ENCODE measurements at places on chromosomes 3 and 15.

GRCh38 chr3:26237036-26237682 lies 385.4 kb upstream of the LRRC3B start:
- no peak for DNase-seq

GRCh38 chr15:59371458-59372351 lies 966 bp downstream of the MYO1E start:
- no peak for DNase-seq

DNA sequence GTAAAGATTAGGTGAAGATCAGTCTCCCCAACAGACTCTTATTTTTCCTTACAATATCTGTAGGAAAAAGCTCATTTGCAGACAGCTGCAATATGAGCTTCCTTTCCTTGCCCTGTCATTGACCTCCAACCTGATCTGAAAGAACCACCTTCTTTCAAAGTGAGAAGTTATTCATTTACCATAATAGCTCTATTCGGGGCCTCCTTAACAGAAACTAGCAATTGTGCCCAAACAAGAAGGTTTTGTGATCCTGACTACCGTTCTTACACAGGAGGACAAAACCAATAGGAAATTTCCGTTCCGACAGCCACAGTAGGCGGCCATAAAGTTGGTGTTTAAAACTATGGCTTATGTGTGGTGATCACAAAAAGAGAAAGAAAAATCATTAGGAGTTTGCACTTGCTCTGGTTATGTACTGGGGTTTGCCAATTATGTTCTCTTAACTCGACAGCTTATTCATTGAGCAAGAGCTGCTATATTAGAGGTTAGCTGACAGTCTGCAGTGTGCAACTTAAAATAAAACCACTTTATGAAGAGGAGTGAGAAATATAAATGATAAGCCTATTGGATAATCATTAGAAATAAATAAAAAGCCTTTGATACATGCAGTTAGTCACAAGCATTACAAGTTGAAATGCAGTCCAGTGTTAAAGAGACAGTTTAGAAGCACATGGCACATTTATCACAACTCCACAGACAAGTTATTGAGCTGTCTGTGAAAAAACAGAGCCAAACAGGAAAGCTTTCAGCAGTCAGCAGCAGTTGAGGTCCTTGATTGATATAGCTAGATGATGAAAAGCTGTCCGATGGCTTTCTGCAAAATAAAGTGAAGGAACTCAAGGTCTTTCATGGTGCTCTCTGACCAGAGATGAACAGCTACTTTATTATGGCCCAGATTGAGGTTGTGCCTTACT lies 199.8 kb downstream of the WDR72 start:
- DNase-seq = no peak

- DNase-seq = no peak
Observed at GRCh38 chr3:186986816-186987215, 56.5 kb downstream of the ST6GAL1 start.

GRCh38 chr15:85793641-85794597 lies 806 bp downstream of the KLHL25 start:
- no peak for DNase-seq

DNA sequence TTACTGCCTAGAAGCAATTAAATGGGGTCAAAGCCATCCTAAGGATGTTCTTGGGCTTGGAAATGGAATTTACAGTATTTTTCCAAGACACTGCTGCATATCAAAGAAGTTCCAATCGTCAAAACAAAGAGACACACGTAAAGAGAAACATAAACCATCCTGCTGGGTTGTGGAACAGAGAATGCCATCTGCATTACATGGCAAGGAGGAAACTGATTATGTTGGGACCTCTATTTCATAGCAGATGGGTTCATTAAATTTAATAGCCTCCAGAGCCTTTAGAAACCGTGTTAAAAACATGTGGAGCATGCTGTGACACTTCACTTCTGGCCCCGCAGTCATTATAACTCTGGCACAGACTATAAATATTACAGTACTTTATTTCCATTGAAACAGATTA lies 154.6 kb downstream of the LRTM1 start:
- no peak for DNase-seq

DNA sequence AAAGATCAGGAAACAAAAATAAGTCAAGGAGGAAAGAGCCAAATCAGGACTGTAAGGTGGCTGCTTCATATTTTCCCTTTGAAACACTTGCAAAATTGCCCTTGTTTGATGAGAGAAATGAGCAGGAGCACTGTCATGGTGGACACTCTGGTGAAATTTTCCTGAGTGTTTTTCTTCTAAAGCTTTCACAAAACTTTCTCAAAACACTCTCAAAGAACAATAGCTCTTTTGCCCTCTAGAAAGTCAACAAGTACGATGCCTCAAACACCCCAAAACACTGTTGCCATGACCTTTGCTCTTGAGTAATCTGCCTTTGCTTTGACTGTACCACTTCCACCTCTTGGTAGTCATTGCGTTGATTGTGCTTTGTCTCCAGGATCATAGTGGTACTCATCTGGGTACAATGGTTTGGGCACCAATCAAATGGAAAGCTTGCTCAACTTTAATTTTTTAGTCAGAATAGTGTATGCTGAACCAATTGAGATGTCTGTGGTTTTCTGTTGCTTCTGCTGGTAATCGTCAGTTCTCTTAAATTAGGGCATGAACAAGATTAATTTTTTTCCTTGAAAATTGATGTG lies 13.2 kb upstream of the MITF start:
- no peak for DNase-seq

DNA sequence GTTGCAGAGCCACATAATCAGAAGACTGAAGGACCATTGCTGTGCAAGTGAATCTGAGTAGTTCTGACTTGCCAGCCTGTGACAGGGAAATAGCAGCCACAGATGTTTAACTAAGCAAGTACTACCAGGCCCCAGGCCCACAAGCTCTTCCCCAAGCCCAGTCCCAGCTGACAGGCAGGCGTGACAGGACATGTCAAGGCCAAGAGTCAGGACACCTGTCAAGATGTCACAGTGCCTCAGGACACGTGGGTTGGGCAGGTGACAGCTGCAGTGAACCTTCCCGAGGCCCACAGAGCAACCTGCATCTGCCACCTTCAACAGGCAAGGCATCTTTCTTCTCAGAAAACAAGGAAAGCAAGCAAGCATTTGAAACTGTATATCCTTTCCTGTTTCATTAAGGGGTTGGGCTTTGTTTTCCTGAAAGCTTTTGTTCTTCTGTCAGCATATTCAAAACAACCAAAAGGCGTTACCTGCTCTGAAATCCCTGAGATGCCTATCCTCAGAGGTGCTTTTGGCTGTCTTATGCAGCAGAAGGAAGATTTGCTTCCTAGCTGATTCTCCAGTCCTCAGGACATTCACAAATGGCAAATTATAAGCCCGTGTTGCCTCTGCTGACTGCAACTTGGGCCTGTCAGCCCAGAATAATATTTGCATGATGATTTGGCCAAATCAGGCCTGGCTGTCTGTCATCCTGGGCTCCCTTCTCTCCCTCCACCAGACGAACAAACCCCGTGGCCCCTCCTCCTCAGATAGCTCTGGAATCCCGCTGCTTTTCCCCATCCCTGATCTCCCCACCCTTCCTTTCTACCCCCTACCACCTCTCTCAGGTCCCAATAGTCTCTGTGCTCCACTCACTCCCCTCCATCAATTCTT lies 171.8 kb upstream of the WNT5A start:
- DNase-seq = no peak

GRCh38 chr3:10140996-10141546 lies 507 bp upstream of the VHL start:
- DNase-seq = no peak

GRCh38 chr15:100762913-100763834 lies 116.5 kb upstream of the ALDH1A3 start:
- DNase-seq = no peak

- no peak for DNase-seq
Observed at GRCh38 chr3:123807820-123808219, 76.3 kb downstream of the MYLK start.

DNA sequence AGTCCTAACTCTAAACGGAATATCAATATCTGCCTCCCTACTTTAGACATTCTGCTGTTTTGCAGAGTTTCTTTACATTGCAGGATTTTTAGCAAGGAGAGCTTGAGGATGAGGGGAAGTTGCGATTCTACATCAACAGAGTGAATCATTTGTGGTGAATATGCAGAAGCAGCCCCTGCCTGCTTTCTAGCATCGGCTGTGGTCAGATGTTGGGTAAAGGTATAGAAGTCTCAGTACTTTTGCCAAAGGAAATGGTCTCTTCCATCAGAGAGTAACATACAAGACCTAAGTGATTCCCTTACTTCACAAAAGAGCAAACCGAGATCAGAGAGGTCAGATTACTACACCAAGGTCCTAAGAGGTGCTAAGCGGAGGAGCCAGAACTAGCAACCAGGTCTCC lies 15.2 kb downstream of the ST3GAL6 start:
- no peak for DNase-seq

GRCh38 chr15:62254137-62254934 lies 89.3 kb upstream of the C2CD4B start:
- no peak for DNase-seq

- no peak for DNase-seq
Observed at GRCh38 chr15:34795267-34796081, at the start of gene ACTC1. Gene ACTC1 (minus strand): TSS chr15:34795549. CDS start chr15:34794808, 741 bp downstream.

- no peak for DNase-seq
Observed at GRCh38 chr3:7734456-7734855, 767.2 kb upstream of the LMCD1 start.

GRCh38 chr3:165389064-165389463 lies 192.9 kb upstream of the SLITRK3 start:
- no peak for DNase-seq

- DNase-seq = no peak
Observed at GRCh38 chr3:170002879-170003278, 34.9 kb upstream of the GPR160 start.

DNA sequence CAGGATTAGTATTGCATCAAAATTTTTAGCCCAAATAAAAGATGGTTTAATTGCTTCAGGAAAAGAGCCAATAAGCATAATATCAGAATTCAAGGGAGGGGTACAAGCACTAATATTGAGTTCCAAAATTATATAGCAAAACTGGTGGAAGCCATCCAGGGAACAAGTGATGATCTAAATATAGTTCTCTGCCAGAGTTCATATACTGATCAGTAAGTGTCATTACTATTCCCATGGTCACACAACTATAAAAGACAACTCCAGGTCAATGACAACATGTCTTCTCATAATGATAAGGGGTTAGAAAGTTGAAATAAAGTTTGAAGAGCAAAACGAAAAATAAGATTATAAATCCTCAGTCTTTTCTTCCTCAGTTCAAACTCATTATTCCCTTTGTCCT lies 57.4 kb downstream of the ZNF280D start:
- no peak for DNase-seq

DNA sequence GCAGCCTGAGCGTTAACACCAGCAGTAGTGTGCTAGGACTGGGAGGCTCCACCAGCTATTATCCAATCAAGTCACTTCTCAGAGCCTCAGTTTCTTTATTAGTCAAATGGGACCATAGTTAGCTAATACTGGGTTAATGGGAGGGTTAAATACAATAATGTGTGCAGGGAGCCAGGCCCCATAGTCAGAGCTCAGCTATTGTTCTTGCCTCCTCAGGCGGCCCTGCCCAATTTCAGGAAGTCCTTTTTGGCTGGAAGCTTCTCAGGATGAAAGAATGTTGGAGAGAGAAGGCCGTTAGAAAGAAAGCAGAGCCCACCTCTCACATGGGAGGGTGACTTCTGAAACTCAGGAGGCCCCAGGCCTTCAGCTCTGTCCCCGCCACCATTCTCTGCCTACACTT lies 39.5 kb upstream of the SMAD6 start:
- no peak for DNase-seq

DNA sequence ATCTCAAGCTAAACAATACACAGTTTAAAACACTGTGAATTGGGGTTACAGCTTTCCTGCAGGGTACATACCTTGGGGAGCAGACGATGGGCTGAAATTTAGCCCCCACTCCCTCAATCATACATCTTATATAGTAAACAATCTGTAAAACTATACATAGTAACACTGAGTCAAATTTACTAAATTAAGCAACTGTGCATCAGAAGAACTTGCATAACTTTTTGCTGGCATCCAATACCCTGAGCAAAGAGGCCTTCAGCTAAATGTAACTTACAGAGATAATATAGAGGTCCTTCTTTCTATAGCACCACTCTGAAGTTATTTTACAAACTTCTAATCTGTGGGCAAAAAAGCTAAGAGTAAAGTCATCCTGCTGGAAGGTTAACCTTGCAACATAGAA lies 603.6 kb upstream of the TGFBR2 start:
- no peak for DNase-seq

GRCh38 chr3:81451611-81452010 lies 309.8 kb downstream of the GBE1 start:
- no peak for DNase-seq

DNA sequence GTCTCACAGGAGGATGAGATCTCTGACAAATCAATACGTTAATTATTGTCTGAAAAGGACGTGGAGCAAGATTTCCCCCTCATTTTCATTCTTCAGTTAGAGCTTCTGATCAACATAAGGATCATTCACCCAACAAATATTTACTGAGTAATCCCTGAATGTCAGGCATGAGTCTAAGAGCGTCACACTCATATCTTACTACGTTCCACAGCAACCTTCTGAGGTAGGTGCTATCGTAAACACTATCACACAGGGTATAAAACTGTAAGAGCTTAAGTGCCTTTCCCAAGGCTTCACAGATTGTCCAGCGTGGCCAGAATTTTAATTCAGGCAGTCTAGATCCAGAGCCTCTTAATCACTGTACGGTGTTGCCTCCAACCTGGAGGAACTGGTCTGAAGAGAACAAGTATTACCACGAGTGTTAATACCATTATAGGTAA lies 10.6 kb upstream of the TM4SF1 start:
- no peak for DNase-seq

GRCh38 chr3:184005941-184006507 lies 11.7 kb downstream of the ABCC5 start:
- no peak for DNase-seq

- DNase-seq = no peak
Observed at GRCh38 chr3:14258906-14259904, 80.6 kb downstream of the LSM3 start.

- no peak for DNase-seq
Observed at GRCh38 chr3:81864272-81864671, 102.8 kb upstream of the GBE1 start.

GRCh38 chr3:87771337-87772192 lies 287.2 kb downstream of the CGGBP1 start:
- DNase-seq = no peak

- no peak for DNase-seq
Observed at GRCh38 chr15:69523010-69524001, 70.7 kb downstream of the RPLP1 start.

GRCh38 chr3:155449613-155450267 lies 156.3 kb upstream of the STRIT1 start:
- no peak for DNase-seq

- DNase-seq = no peak
Observed at GRCh38 chr15:88395872-88396781, 71.1 kb downstream of the MRPL46 start.

GRCh38 chr3:123284399-123285010 lies 82.8 kb downstream of the SEC22A start:
- no peak for DNase-seq

DNA sequence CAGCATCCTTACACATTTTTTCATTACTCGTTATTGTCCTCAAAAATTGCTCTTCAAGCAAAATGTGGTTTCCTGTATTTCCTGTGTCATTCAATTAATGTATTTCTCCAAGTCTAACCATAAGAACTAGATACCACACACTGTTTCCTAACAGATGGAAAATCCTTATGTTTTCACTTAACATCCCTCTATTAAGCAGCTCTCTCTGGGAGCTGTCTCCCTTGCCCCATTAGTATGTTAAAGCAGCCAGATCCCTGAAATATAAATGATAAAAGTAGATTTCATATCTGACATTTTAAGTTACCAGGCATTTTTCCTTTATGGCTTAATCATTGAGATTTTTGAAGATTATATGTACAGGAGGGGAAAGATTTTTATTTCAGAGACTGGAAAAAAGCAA lies 15.9 kb downstream of the PFN2 start:
- no peak for DNase-seq

GRCh38 chr15:74227968-74228722 lies 8.0 kb upstream of the CCDC33 start:
- no peak for DNase-seq
